ENCODE measurements at places on chromosomes 1 and 21. TPM values are rescaled to one million over a fixed set of nuclear protein-coding genes. Genes with fewer than 3 reads are reported as not detected.

GRCh38 chr1:81437213-81437612 is 363.5 kb upstream of the ADGRL2 start:
- no peak for DNase-seq

GRCh38 chr1:247574664-247575063 is 13.5 kb upstream of the OR2G2 start:
- DNase-seq = no peak

GRCh38 chr1:175171036-175171913 is 21.3 kb downstream of the KIAA0040 start:
- DNase-seq = no peak

DNA sequence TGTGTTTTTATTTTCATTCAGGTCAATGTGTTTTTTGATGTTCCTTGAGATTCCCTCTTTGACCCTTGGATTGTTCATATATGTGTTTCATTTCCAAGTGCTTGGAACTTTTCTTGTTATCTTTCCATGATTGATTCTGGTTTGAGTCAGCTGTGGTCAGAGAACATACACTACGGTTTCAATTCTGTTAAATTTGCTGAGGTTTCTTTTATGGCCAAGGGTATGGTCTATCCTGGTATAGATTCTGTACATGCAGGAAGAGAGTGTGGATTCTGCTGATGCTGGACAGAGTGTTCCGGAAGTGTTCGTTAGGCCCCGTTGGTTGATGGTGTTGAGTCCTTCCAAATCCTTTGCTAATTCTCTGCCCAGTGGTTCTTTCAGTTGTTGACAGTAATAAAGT is 98.5 kb upstream of the COL6A1 start:
- no peak for DNase-seq

RHCE gene
- 0.34 TPM for polyA plus RNA-seq
